ENCODE measurements at places on chromosomes 11 and 22.
A peak's percentile ranks its signal among the peaks of the same experiment; 100 is the strongest.

DNA sequence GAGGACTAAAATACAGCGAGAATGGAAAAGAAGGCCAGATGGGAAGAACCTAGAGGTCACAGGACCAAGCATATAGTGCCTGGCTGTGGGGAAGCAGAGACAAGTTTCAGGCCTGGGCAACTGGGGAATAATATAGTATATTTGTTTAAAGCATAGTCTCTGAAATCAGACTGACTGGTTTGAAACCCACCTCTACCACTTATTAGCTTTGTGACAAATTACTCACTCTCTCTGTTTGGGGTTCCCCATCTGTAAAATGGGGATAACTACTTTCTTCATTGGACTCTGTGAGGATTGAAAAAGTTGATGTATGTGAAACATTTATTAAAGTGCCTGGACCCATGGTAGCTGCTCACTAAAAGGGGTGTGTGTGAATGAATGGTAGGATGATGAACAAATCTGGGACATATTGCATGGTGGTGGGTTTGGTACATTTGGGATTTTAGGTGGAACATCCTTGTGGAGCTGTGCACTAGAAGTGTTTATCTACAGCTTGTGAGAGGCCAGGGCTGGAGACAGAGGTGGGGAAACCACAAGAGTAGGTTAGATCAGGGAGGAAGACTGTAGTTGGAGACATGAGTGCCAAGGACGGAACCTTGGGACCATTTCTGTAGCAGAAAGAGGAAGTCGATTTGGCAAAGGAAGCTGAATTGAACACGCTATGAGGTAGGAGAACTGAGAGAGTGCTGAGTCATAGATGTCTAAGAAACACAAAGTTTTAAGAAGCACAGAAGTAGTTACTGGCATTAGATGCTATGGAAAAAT lies 52.6 kb downstream of the SWAP70 start:
- no peak for DNase-seq

- DNase-seq, result peak; percentile 52
Observed at GRCh38 chr22:22813126-22814075, 74.2 kb upstream of the IGLL5 start.

- DNase-seq, result no peak
Observed at GRCh38 chr22:46150655-46151477, 540 bp downstream of the PPARA start.

DNA sequence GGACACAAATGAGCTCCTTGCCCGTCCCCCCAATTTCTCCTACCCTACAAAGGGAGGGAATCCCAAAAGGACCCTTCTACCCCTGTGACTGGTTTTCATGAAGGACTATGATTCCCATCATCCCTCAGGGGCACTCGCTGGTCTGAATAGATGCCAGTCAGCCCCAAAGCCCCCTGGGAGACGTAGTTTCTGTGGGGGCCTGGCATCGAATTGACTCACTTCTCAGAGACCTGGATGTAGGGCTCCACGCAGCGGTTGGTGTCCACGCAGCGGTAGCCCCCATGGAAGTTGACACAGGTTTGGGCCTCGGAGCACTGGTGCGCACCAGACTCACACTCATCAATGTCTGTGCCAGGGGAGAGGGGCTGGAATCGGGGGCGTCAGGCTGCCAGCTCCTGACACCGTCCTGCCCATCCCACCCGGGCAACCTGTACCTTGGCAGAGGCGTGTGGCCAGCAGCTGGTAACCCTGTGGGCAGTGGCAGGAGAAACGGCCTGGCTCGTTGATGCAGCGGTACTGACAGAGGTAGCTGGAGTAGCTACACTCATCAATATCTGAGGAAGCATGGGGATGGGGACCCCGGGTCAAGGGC lies 4.4 kb downstream of the EFEMP2 start:
- DNase-seq, result no peak

GRCh38 chr22:46842606-46843005 lies 80.2 kb downstream of the TBC1D22A start:
- DNase-seq, result peak; percentile 28

DNA sequence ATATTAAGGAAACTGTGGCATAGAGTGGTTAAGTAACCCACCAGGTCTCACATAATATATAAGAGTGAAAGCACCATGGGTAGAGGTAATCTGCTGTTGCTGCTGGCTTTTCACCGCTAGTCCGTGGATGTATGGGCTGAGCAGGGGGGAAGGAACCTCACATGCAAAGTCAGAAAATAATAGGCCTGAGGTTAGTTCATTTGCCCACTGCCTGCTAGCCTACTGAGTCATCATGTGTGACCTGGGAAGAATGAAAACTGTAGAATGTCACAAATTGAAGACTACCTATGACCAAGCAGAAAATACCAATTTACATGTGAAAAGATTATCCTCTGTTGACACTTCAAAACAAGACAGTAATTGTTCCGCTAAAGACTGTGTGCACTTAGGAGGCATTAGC lies 560.1 kb upstream of the FAT3 start:
- DNase-seq, result no peak

GRCh38 chr11:78933350-78933749 lies 358.7 kb upstream of the NARS2 start:
- DNase-seq, result no peak

- DNase-seq, result no peak
Observed at GRCh38 chr11:34680918-34681586, 60.2 kb downstream of the EHF start.

DNA sequence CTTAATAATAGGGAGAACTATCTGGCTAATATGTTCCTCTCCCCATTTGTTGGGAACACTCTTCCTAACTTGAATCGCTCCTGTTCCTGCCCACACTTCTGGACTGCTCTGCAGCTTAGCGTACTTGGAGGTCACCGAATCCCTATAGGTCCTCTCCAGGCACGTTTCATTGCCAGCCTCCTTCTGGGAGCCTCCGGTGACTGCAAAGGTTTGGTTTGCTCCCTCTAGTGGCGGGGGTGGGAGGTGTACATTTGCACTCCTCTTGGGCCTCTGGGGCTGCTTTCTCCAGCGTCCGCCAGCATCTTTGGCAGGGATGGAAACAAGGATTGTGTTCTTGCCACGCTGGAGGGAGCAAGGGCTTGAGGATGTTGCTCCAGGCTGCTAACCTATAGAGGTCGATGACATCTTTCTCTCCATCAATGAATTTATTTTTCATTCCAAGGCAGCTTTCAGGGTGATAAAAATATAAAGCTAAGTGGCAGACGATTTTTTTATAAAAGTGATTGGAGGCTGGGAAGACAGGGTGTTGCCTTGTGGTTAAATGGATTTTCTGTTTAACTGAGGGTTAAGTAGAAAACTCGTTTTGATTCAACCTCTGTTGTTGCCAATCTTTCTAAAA lies 48.7 kb downstream of the TSPAN18 start:
- peak; percentile 36 for DNase-seq

- no peak for DNase-seq
Observed at GRCh38 chr11:85991508-85991907, 77.4 kb downstream of the PICALM start.

DNA sequence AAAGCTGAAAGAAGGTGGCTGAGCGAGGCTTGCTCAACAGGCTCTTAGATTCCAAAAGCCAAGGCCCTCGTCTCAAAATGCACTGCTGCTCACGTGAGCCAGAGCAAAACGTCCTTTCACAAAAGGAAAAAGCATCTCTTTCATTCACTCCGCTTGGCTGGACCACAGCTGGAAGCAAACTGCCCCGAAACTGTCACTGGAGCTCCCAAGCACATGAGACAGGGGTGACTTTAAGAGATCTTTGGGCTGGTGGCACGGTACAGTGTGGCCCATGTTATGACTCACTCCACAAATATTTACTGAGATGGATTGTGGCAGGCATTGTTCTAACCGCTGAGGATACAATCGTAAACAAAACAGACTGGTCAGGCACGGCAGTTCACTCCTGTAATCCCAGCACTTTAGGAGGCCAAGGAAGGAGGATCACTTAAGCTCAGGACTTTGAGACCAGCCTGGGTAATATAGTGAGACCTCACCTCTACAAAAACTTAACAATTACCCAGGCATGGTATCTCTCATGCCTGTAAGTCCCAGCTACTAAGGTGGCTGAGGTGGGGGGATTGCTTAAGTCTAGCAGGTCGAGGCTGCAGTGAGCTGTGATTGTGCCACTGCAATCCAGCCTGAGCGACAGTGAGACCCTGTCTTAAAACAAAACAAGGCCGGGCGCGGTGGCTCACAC lies 3.6 kb downstream of the PLA2G6 start:
- DNase-seq, result peak; percentile 77

DNA sequence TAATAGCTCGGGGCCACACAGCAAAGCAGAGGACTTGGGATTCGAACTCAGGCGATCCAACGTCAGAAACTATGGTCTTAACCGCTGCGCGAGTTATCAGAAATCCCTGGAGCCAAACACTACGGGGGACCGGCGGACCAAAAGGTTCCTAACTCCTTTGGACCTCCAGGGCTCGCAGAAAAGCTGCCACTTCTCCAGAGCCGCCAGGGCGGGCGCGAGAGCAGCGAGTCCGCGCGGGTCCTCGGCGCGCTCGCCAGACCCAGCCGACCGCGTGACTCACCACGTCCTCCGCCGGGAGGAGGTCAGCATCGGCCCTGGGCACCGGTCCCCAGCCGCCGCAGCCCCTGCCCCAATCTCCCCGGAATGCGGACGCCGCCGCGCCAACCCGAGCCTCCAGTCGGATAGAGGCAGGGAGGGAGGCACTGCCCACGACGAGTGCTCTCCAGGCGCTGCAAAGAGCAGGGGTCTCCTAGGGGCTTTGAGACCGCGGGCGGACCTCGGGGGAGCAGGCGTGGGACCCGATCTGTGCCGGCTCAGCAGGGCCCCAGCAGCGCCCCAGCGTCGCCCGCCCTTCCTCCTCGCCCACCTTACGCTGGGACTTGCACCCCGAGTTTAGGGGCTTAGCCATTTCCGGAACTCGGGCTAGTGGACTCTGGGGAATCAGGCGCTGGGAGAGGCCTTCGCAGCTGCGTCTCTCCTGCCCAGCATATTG lies 6.2 kb upstream of the ALX4 start:
- no peak for DNase-seq

DNA sequence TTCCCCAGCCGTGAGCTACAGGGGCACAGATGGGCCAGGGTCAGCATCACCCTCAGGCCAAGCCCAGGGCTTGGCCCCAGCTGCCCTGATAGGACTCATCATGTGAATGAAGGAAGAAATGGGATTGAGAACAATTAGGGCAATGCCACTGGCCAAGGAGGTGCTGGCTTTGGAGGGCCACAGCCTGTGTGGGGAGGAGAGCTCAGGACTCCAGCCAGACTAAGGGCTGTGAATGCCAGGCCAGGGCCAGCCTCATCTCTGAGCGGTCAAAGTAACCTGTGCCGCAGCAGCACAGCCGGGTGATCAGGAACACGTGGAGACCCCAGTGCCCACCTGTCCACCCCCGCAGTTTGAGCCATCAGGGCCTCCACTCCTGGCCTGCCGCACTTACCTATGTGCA lies 10.1 kb downstream of the CHID1 start:
- DNase-seq, result no peak

DNA sequence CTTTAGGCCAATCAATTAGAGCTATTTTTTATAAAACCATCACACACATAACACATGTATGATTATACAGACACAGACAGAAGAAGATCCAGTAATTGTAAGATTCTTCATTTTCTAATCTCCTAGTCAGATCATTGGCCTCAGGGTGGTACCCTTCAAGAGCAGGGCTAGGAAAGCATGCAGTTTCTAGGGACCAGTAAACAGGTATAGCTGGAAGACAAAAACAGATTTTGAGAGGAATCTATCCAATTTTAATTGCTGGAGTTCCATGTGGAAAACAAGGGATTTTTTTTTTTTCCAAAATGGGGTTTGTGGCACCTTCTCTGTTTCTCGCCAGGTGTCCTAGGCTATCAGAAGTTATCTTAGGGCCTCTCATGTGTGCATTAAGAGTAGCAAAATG lies 29.6 kb downstream of the METTL15 start:
- no peak for DNase-seq

DNA sequence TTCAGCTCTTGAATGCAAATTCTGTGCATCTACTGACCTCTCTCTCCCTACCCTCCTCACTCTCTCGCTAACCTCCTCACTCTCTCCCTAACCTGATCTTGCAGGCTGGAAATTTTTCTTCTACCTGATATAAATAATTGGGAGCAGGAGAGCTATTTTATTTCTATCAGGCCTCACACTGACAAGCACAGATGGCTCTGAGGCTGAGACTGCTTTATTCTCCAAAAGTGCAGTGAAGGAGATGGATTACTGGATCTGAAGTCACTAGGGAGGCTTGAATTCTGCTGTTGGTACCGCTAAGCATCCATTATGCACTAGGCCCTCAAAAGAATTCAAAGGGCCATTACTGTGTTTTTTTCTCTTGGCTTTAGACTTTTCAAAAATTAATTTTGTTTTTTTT lies 19.4 kb upstream of the LDHA start:
- no peak for DNase-seq

DNA sequence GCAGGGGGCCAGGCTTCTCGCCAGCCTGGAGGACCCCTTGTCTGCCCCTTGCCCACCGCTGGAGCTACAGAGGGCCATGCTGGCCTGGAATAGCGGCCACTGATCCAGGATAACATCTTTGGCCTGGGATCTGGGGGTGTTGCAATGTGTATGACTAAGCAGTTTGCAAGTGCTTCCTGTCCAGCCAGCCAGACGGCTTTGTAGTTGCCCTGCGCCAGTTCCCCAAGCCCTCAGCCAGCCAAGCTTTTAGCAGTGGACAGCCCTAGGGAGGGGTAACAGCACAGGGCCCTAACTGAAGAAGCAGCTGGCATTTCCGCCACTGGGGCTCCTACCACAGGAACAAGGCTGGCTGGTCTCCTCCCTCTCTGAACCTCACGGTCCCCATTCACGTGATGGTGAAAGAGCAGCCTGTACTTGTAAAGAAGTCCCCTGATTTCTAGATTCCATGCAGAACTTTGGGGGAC lies 32.1 kb downstream of the UQCR10 start:
- peak; percentile 93 for DNase-seq

GRCh38 chr22:41030891-41031290 lies 61.5 kb upstream of the EP300 start:
- DNase-seq, result no peak

DNA sequence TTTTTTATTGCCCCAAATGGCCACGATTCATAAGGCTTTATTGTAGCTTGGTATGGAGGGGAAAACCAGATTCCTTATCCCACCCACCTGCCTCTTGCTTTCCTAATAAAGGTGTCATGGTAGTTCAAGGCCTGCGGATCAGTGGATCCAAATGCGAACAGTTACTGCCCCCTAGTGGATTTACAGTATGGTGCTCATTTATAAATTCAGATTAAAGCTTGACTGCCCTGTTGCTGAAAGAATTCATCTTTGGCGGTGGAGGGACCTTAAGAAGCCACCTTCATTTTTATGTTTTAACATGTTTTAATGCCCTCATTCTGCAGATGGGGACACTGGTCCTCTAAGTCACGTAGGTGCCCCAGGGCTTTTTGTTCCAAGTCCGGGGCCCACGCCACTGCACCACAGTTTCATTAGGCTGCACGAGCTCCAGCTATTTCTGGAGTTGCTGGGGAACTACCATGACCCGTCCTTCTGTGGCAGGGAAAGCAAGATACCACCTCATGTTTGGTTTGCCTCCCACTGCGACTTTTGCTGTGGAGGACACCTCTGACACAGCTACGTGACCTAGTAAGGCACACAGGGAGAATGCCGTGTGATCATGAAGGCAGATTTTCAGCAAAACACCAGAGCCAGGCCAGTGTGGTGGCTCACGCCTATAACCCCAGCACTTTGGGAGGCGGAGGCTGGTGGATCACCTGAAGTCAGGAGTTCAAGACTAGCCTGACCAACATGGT lies 15.6 kb upstream of the INCENP start:
- DNase-seq, result peak; percentile 29

- DNase-seq, result no peak
Observed at GRCh38 chr11:103338621-103339484, 229.6 kb downstream of the DYNC2H1 start.

- DNase-seq, result no peak
Observed at GRCh38 chr11:102241026-102241425, 76.3 kb upstream of the BIRC3 start.

Data from mucosa of gallbladder (tissue), 1 donor.